ENCODE measurements at places on chromosomes 5 and 9. TPM values are rescaled to one million over a fixed set of nuclear protein-coding genes. Genes with fewer than 3 reads are reported as not detected.

The FOXD4L6 gene
- total RNA-seq = not detected

The GLRA1 gene
- total RNA-seq = not detected

DNA sequence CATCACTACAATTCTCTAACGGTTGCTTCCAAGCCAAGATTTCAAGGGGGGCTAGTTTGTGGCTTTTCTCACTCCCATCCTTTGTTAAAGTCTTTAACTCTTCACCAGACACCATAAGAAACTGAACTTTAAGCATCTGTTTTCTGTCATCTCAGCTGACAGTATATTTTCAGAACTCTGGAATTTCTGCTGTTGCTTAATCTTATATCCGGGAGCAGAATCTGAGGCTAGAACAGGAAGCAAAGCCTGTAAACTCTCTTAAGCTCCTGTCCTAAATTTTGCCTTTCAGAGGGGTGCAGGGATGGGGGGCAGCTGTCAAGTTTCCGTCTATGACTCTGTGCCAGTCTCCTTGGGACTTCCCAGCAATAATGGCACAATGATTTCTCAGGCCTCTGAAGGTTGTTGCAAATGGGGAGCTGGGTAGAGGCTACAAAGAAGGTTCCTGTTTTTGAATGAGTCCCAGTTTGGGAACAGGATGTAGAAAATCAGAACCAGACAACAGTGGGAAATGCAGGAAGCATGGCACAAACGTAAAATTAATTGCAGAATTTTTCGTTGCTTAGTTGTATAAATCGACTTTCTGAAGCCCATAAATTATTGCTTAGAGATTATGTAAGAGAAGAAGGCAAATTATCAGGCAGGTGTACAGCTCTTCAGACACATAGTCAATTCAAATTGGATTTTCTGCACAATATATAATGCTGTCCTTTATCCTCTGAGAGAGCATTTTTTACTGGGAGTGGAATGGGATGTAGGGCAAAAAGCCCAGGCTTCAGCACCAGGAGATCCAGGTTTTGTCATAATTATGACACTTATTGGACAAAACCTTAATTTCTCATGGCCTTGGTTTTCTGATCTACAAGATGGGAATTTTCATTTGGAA lies 430.9 kb downstream of the DMAC1 start:
- no peak for DNase-seq
- peaks cover 12% of the 10 kb centered on the region for H3K4me1 ChIP-seq
- H3K4me3 ChIP-seq = no peak overlapping the region
- H3K27me3 ChIP-seq = no peaks in the 10 kb centered on the region
- no peaks in the 10 kb centered on the region for H3K36me3 ChIP-seq

The IL4 gene
- total RNA-seq = not detected

DNA sequence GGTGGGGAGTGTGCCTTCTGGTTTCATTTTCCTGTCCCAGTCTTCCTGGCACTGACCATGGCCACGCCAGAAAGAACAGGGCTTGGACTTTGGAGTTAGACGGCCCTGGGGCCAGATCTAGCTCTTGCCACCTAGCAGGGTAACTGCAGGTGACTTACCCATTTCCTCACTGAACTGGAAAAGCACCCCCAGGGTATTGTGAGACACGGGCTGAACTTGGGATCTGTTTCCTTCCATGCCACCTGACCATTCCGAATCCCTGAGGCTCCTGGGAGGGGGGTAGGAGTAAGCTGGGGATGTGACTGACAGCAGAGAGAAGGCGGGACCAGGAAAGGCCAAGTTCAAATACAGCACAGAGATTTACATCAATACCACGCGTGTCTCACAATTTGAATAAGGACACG lies 9.4 kb downstream of the HNRNPAB start:
- H3K4me3 ChIP-seq = no peak overlapping the region
- peaks cover 3% of the 10 kb centered on the region for H3K4me1 ChIP-seq
- DNase-seq = no peak
- H3K36me3 ChIP-seq = peaks cover 92% of the 10 kb centered on the region

The PRUNE2 gene
- 3.6 TPM for total RNA-seq
